Hematopoietic multipotent progenitor cell (in vitro differentiated cells): ENCODE measurements at places on chromosomes 2 and 18.
A peak's percentile ranks its signal among the peaks of the same experiment; 100 is the strongest.

GRCh38 chr2:46973673-46974072 lies 58.1 kb upstream of the MCFD2 start:
- DNase-seq: no peak

DNA sequence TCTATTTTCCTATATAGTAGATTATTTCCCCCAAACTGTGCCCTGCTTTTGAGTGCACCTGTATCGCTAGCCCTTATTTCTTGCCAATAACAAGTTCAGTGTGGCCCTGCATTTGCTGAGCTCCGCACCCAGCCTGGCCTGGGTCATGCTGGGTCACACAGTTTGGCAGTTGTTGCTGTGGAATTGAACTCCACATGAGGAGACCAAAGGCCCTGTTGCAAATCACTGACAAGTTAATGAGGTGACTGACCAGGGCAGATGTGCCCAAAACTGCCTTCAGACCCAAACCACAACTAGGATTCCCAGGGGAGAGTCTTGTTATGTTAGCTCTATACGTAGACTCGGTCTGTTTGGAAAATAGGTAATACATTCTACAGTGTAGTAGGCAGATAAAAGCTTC lies 31.0 kb downstream of the COL4A4 start:
- DNase-seq: no peak

DNA sequence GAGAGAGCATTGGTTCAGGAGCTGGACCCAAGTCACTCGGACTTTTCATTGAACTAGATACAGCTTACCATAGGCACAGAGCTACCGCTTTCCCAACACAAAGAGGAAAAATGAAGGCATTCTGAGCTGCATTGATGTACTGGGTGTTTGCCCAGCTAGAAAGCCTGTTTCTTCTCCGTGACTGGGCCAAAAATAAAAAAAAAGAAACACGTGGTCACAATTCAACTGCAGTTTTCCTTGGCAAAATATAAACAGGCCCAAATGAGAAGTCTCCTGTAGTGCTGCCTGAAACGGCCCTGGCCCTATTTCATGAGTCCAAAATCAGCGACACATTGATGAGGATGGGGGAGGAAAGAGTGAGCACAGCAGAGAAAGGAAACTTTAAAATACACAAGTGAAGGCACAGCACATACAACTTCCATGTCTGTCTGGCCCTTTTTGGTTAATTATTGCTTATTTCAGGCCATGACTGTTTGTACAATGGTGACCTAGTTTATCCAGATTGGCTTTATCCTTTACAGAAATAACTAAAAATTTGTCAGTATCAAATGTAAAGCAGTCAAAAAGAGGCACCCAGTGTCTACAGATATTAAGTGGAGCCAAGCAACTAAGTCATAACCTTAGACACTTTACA lies 179.7 kb downstream of the ICOS start:
- DNase-seq: no peak

- no peak for DNase-seq
Measured at GRCh38 chr2:45190481-45190942, 181.3 kb upstream of the SIX2 start.

GRCh38 chr2:40341198-40341597 lies 110.7 kb downstream of the SLC8A1 start:
- DNase-seq: no peak

GRCh38 chr18:62715436-62715758 lies at the start of gene PHLPP1:
TSS of gene PHLPP1 (plus strand) at chr18:62715541. CDS start at chr18:62715684, 143 bp downstream.
- DNase-seq: no peak

DNA sequence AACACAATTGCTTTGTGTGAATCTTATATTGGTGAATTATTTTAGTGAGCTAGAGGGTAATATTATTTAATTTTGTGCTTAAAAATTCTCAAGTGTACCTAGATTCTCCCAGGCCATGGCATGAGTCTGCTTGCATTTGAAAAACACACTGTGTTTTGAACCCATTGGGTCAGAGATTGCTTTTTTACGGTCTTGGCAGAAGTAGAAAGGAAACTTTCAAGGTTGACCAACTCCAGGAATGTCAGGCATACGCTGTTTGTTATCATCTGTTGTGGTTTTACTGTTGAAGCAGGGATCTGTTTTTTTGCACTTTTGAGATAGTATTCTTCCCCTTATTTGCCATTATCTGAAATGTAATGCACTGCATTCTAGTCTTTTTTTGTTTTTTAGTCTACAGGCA lies 377.4 kb downstream of the RPRM start:
- no peak for DNase-seq

DNA sequence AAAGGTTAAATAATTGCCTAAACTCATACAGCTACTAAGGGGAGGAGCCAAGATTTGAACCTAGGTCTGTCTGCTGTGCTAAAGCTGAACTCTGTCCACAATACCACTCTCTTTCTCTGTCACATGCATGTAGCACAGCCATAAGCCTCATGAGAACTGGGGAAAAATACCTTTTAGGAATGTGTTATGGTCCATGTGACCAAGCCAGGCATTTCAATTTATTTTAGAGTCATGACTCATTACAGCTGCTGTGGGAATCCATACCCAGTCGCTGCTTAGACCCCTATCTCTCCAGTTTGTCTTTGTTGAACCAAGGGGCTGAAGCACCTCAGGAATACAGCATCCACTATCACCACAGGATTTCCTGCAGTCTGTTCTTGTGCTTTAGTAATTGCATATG lies 200.0 kb upstream of the SIX3 start:
- no peak for DNase-seq

GRCh38 chr18:35130236-35130635 lies 89.0 kb downstream of the MAPRE2 start:
- no peak for DNase-seq

DNA sequence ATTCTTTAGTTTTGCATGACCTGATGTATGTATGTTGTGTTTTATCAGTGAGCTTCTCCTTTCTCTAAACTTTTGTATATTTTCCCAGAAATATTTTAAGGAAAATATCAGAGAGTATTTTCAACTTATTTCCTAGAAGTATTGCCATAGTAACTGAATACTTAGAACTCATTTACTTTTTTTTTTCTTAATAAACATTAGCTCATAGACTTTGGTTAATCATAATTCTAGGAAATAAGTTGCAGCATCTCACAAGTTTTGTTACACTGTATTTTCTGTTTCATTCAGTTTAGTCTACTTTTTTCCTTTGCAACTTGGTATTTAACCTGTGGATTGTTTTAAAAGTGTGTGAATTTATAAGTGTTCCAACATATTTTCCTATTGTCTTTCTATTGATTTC lies 27.5 kb downstream of the SMCHD1 start:
- DNase-seq: no peak

DNA sequence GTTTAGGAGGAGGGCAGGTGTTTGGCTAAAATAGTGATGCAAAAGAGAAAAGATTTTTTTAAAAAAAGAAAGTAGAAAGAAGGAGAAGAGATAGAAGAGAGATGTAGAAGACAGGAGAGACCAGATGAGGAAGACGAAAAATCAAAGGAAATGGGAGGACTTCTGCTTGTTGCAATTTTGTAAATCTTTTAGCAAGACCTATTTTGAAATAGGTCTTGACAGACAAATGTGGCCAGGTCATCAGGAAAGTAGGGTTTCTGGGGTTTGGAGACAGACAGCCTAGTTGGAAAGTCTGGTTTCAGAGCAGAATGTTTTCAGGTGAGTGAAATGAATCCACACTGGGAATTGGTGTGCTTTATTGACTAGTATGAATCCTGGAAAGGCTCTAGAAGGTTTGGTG lies 104.5 kb upstream of the CAVIN2 start:
- no peak for DNase-seq

GRCh38 chr2:159501743-159502142 lies 114.6 kb downstream of the BAZ2B start:
- DNase-seq: no peak

GRCh38 chr18:10274301-10274700 lies 180.1 kb upstream of the APCDD1 start:
- DNase-seq: no peak

- no peak for DNase-seq
Measured at GRCh38 chr18:44880170-44880569, 199.5 kb downstream of the SETBP1 start.

- no peak for DNase-seq
Measured at GRCh38 chr2:39304729-39305128, 61.0 kb upstream of the CDKL4 start.

- DNase-seq: no peak
Measured at GRCh38 chr2:20415511-20415918, 31.4 kb upstream of the RHOB start.

DNA sequence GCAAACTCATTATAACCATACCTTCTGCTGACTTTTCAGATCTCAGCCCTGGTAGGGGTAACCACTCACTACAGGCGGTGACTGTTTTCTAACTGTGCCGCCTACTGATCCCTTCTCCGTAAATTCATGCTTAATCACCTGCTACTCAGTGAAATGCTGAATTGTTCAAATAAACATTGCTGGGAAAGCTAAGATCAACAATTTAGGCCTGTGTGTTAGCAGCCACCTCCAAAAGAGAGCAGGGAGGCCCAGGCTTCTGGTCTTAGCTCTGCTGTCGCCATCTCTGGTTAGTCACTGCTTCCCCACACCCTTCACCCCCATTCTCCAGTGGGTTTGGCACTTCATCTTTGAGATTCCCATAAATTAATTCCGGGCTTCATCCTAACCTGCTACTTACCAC lies 21.8 kb upstream of the NT5C1B start:
- no peak for DNase-seq

GRCh38 chr2:182854375-182855105 lies 11.9 kb downstream of the FRZB start:
- DNase-seq: no peak

GRCh38 chr2:26540306-26540705 lies 62.4 kb upstream of the OTOF start:
- no peak for DNase-seq

DNA sequence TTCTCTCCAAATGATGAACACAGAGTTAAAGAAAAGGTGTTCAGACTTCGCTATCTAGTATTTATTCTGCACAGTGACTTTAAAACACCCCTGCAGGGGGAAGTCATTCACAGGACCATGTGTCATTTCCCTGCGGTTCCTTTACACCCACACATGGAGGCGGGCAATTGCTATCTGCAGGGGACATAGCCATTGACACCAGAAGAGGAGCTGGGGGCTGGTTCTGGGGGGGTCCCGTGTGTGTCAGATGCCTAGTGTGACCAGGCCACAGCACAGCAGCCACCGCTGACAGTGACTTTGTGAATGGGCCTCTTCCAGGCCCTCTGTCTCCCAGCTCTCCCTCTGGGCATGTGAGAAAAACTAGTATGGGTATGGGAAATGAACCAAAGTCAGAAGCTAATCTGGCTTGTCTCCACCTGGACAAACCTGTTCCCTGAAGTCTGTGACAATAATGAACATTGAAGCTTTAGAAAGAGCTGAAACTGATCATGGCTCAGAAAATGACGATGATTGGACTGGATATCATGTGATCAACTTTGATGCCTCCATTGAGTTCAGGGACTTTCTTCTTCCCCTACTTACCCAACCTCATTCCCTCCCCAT lies 7.5 kb upstream of the GBX2 start:
- DNase-seq: no peak

DNA sequence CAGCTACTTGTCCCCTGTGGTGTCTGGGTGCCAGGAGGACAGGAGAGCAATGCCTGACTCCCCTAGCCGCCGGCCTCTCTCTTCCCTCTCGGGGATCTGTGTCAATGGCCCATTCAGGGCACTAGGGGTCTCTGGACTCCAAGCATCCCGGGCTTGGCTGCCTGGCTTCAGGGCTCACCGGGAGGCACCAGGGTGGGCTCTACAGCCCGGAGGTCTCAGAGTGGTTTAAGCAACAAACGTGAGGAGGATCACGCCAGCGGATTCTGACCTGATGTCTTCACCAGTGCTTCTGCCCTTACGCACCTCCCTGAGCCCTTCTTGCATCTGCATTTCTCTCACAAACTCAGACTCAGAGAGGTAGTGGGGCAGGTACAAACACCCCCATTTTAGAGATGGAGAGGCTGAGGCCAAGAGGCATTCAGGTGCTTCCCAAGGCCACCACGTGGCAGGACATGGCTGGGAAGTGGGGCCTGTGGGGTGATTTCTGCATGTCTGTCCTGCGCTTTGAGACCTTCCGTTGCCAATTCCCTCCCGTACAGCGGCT lies 243.0 kb downstream of the CELF4 start:
- peak; percentile 31 for DNase-seq

- no peak for DNase-seq
Measured at GRCh38 chr18:70058916-70059315, 111.2 kb upstream of the CD226 start.

DNA sequence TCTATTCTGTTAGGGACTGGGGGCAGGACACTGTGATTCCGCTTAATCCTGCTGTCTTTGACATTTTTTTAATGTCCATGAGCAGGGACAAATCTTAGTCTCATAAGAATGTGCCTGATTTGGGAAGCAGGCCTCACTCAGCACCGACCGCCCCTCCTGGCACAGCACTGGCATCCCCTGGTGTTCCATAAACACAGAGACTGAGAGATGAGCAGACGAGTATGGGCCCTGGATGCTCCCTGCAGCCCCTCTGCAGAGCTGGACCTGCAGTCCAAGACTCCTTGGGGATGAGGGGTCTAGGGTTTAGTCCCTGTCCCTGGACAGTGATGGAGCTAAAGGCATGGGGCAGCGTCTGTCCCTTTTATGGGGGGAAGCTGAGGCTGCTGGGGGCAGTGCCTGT lies 81.6 kb downstream of the NDUFA10 start:
- no peak for DNase-seq

DNA sequence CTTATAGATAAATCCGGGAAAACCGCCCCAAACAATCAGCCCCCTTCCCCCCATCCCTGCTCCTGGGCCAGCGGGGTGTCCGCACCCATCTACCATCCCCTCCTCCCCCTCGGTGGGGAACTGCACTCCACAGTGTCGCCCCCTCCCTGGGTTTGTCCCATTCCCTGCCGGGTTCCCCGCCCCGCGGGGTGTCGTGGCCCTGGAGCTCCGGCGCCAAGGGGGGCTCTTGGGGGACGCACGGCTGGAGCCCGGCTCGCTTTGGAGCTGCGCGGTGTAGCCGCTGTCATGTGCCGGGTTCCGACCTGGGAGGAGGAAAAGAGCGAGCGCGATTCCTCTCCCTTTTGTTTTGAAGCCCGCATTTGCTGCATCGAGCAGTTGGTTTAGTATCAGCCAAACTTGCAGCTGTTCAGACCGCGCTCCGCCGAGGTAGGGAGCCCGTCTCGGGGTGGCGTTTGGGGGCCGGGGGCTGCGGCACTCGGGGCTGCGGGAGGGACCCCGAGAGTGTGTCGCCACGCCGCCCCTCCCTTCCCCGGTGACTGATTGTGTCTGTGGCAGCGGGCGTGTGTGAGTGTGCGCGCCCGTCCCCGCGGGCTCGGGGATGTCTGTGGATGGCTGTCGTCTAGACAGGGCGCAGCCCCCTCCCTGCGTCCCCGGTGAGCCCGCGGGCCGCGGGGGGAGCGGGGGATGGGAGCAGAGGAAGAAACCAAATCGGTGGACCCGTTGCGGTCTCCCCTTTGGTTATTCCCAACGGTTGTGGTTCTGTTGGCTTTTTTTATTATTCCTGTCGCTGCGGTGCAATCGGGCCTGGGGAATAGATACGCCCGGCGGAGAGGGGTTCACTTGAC lies 797 bp downstream of the CTIF start:
- DNase-seq: peak; percentile 36
